ENCODE measurements at places on chromosomes 2 and 18. TPM values are rescaled to one million over a fixed set of nuclear protein-coding genes. Genes with fewer than 3 reads are reported as not detected.

DNA sequence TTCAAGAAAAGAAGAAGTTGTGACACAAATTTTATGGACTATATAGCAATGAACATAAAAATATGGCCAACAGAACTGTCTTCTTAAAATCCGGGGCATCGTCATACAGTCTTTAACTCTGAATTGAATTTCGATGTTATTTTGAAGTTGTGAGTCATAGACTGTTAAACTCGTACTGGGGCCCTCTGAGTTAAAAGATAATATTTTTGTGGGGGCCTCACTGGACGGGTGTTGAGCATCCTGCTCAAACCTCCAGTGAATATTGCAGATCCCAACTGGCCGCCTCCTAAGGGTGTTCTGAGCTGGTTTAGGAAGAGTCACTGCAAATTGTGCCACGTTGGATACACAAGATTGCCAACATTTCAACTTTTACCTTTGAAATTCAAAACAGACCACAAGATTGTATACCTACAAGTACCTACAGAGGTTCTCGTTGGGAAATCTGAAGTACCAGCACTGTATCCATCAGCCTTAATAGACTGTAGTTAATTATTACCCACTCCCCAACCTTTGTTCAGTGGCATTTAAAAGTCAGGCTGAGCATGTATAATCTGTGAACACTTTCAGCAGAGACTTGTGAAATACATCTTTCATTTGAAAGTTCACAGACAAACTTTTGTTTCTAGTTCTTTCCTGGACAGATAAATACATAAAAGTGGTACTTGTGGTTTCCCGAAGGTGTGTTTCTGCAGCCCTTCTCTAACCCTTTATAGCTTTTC, 27.8 kb downstream of the KLHL23 start:
- DNase-seq, result no peak

The MGAT4A gene
- total RNA-seq, result 204 TPM

The EML6 gene
- 0.22 TPM for total RNA-seq

The SRSF7 gene
- 550 TPM for total RNA-seq
